ENCODE measurements at places on chromosomes 7 and 10. TPM values are rescaled to one million over a fixed set of nuclear protein-coding genes. Genes with fewer than 3 reads are reported as not detected.

DNA sequence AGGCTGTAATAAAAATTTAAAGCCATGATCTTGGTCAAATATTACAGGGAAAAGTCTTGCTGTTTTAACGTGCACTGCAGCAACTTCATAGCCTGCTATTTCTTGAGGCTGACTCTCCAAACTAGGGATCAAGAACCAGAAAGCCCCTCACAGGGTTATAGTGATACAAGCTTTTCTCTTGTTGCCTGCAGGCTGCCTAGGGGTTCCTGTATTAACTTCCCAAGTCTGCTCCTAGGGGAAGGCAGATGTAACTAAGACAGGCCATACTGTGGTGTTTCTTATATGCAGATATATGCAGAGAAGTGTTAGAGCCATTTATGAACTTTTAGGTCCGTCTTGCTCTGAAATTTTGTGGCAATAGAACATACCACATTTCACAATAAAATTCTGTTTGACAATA lies 175.7 kb downstream of the FOXP2 start:
- DNase-seq = no peak

The NUTM2E gene
- total RNA-seq = 0.35 TPM

The PRPS1L1 gene
- total RNA-seq = not detected

DNA sequence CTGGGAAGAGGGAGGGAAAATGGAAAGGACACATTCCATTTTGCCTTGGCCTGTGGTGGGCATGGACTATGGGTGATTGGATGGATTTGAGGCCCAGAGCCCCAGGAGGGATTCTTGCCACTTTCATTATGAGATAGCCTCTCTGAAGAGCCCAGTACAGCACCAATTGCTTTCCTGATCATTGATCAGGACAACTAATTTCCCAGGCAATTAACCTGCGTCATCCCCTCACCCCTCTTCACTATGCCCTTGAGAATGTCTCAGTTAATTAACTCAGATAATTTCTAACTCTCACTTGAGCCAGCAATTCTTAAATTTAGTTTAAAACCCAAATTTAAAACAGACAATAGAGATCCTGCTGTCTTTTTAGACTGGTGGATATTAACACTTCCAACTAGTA lies 13.5 kb upstream of the PLEKHA1 start:
- no peak for DNase-seq

DNA sequence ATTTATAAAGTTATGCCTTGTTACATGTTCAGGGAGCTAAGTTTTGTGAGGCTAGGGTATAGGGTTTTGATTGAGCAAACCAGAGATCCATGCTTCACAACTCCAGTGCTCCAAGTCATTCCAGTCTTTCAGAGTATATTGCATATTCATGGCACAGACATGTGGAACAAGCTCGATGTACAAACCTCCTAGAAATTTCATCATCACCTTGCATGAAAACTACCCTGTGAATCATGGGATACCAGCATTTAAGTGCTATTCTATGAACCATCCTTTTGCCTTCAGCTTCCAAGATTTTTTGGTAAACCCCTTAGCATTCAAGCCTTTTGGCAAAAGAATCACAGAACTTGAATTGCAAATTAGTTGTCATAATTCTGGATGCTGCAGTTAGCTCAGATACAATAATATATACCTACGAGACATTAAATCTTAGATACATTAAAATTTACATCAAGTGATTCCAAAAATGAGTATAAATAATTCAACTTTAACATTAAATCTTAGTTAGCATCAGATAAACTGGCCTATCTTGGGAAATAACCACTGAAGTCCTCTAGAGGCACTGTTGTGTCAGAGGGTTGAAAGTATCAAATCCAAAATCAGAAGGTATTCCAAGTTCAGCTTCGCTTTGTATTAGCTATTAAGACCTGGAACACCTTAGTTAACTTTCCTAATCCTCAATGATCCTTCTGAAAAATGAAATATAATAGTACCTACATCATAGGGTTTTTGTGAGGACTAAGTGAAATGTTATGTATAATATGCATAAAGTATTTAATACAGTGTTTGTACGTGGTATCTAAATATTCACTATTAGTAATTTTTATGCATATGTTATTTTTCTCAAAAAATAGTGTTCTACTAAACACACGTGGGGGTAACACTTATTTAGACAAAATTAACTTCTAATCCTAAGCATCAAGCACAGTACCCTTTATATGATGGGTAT lies 55.5 kb upstream of the CABCOCO1 start:
- DNase-seq = no peak

DNA sequence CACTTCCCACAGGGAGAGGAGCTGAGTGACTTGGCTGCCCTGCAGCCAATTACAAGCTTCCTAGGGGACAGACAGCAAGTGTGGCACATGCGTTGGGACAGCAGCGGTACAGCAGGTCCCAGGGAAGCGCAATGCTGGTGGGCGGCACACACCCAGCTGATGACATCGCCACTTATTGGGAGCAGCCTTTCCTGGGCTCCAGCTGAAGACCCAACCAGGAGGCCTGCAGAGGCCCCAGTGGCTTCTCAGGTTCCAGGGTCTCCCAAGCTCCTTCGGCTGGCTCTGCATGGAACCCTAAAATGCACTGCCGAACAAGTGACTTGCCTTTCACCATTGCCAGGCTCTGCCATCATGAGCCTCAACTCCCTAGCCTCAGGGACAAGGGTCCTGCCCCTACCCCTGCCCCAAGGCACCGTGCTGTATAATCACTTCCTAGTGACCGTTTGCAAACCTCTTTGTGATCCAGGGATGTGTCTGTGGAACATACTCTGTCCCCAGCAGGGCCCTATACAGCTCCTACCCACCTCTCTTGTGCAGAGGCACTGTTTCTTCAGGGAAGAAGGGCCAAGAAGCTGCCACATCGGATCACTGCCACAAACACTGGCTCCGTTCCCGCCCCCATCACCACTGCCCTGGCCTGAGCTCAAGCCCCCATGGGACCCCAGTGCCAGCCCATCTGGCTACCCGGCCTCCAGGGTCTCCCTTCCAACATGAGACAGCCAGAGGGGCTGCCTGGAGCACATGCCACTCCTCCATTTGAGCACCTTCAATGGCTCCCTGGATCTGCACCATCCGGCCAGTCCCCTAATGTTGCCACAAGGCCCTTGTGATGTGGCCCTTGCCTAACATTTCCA lies 19.3 kb upstream of the SLIT1 start:
- DNase-seq = no peak

Measured in muscle of leg (tissue), 16 donors.